ENCODE measurements at places on chromosomes 5 and 9.

- no peak for DNase-seq
These were observed 291.2 kb downstream of the BRINP1 start for GRCh38 chr9:119078015-119078414.

- DNase-seq, result no peak
These were observed 19.7 kb downstream of the RIOK2 start for GRCh38 chr5:97163360-97163764.

DNA sequence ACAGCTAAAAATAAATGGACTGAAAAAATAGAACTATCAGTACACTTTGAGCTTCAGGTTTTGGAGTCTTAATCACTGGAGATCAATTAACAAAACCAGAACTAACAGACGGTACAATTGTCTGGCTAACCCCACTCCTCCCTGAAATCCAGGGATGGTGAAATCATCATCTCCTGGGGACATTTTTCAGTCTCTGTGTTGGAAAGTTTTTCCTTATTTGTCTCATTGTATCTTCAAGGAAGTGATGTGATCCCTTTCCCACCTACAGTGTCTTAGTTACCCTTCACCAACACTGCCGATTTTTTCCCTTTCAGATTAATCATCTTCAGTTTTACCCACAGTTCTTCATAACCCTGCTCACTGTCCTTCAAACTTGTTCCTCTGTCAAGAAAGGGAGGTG, 81.9 kb downstream of the MAP1B start:
- DNase-seq, result no peak

GRCh38 chr9:88747768-88748167, 212.8 kb downstream of the NXNL2 start:
- no peak for DNase-seq

GRCh38 chr9:127654619-127655018, 42.5 kb downstream of the STXBP1 start:
- no peak for DNase-seq

- no peak for DNase-seq
These were observed 47.5 kb downstream of the BARX1 start for GRCh38 chr9:93907551-93908199.

GRCh38 chr5:141421489-141421855, 621 bp downstream of the PCDHGA11 start:
- DNase-seq, result no peak

DNA sequence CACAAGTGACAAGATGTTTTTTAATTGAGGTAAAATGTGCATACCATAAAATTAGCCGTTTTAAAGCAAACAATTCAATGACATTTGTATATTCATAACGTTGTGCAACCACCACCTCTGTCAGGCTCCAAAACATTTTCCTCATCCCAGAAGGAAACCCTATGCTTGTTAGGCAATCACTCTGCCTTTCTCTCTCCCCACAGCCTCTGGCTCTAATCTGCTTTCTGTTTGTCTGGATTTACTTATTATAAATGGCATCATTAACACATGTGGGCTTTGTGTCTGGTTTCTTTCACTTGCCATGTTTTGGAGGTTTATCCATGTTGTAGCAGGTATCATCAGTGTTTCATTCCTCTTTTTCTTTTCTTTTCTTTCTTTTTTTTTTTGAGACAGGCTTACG, 1.4 kb upstream of the N4BP3 start:
- no peak for DNase-seq

GRCh38 chr5:13378091-13378490, 566.4 kb downstream of the DNAH5 start:
- DNase-seq, result no peak

DNA sequence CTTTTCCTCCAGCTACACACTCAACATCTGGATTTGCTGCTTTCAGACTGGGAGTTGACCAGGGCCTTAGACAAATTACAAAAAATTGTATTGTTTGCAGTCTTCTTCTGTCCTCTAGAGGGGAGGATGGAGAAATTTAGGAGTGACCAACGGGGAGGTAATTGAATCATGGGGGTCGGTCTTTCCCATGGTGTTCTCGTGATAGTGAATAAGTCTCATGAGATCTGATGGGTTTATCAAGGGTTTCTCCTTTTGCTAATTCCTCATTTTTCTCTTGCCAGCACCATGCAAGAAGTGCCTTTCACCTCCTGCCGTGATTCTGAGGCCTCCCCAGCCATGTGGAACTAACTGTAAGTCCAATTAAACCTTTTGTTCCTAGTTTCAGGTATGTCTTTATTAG, 4.2 kb downstream of the IFNA8 start:
- DNase-seq, result no peak

DNA sequence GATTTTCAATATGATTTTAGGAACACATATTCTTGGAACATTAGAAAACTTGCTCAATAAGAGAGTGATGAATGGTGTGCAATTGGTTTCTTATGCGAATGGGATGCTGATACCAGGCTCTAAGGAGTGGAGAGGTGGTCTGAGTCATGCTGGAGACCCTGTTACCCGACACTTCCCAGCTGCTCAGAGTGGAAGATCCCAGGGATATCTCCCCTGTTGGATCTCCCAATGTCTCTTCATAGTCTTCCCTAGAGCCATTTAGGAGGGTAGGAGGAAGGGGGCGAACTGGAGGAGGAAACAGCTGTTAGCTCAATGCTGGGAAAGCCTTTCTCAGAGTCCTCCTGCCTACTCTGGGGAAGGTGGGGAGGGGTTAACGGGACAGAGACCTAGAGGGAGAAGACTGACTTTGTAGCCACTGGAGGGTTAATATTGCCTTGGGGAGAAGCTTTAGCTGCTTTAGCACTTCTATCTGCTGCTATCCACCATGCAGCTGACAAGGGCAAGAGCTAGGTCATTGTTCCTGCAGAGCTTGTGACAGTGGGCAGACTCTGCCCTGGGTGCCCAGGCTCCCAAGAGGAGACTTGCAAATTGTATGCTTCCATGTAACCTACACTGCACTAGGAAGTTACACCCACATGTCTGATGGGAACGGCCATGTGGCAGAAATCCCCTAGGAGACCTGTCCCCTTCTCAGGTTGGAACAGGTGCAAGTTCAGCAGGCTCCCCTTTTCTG, 301.0 kb downstream of the GADD45G start:
- no peak for DNase-seq

DNA sequence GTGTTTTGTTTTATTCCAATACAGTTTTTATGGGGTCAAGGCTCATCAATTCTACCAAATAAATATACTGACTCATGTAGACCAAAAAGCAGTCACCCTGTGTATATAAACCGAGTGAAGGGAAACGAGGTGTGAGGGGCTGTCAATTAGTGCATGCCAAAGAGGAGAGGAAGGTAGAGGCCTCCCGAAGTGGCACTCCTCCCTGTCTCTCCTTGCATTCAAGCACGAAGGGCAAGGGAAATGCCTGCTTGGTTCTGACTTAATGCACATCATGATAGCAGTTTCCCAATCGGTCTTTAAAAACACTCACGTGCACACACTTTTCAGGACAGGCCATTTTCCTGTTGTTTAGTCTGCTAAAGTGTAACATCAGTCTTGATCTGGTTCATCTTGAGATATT, 125.6 kb upstream of the SLCO6A1 start:
- no peak for DNase-seq

DNA sequence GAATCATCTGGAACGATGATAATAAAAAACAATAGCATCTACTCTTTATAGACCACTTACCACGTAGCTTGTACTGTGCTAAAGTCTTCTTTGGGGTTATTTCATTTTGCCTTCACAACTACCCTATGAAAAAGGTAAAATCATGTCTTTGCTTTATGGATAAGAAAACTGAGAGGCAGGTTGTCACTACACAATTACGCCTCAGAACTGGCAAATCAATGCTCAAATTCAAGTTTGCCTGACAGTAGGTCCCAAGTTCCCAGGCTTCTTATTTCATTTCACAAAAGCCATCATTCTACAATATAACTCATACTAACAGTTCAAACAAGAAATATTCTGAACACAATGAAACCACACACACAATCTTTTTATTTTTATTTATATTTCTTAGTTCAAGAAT, 258.5 kb downstream of the GABRB2 start:
- DNase-seq, result no peak

GRCh38 chr9:77502568-77502967, 145.6 kb downstream of the GNA14 start:
- no peak for DNase-seq

DNA sequence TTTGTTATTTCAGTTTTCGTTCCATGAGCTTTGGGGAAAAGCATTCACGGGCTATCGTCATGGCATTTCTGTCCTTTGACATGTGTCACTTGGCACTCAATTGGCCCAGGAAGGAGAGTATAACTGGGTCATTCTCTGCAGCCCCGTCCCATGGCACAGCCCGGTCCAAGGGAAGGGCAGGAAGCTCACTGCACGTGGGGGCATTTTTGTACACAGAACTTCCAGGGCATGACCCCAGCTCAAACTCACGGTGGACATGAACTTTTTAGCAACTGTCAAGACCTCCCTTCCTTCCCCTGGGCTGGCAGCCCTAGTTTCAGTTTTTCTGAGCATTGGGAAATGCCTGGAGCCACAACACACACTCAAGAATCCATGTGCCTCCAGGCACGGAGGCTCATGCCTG, 161.6 kb upstream of the PANK3 start:
- no peak for DNase-seq

All from stimulated activated CD4-positive, alpha-beta T cell treated with anti-CD3 and anti-CD28 coated beads, Interleukin-1b, Interleukin-23, amount 100 ng/mL, for 24 hours (primary cell).